ENCODE measurements at places on chromosomes 1 and 21. TPM values are rescaled to one million over a fixed set of nuclear protein-coding genes. Genes with fewer than 3 reads are reported as not detected.

The PIK3C2B gene
- total RNA-seq = 4.7 TPM

The MYCBP gene
- total RNA-seq = 18.4 TPM

The CC2D1B gene
- total RNA-seq = 18.2 TPM

The CNIH3 gene
- 0.59 TPM for total RNA-seq

The TIPRL gene
- total RNA-seq = 34.2 TPM
